Stimulated activated CD4-positive, alpha-beta T cell treated with anti-CD3 and anti-CD28 coated beads, Interleukin-12 subunit alpha, Interleukin-12 subunit beta, amount 100 ng/mL, for 4 hours (primary cell): ENCODE measurements at places on chromosomes 1 and 21.

GRCh38 chr1:46557403-46557802 lies 6.0 kb upstream of the KNCN start:
- DNase-seq: no peak

- no peak for DNase-seq
Measured at GRCh38 chr1:22132517-22133235, 10.2 kb downstream of the WNT4 start.

DNA sequence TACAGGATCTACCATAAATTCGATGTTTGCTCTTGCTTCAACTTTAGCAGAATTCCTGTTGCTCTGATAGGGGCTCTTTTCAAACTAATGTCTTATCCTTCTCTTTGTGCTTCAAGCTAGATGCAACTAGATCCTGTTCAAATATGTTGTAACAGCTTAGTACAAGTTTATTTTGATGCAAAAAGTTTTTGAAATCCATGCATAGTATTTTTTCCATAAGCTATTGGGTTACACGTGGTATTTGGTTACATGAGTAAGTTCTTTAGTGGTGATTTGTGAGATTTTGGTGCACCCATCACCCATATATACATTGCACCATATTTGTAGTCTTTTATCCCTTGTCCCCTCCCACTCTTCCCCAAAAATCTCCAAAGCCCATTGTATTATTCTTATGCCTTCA lies 907.7 kb downstream of the LTN1 start:
- no peak for DNase-seq

- no peak for DNase-seq
Measured at GRCh38 chr1:104092698-104093097, 343.0 kb downstream of the AMY1C start.

GRCh38 chr1:107272321-107272720 lies 131.5 kb downstream of the NTNG1 start:
- DNase-seq: no peak

DNA sequence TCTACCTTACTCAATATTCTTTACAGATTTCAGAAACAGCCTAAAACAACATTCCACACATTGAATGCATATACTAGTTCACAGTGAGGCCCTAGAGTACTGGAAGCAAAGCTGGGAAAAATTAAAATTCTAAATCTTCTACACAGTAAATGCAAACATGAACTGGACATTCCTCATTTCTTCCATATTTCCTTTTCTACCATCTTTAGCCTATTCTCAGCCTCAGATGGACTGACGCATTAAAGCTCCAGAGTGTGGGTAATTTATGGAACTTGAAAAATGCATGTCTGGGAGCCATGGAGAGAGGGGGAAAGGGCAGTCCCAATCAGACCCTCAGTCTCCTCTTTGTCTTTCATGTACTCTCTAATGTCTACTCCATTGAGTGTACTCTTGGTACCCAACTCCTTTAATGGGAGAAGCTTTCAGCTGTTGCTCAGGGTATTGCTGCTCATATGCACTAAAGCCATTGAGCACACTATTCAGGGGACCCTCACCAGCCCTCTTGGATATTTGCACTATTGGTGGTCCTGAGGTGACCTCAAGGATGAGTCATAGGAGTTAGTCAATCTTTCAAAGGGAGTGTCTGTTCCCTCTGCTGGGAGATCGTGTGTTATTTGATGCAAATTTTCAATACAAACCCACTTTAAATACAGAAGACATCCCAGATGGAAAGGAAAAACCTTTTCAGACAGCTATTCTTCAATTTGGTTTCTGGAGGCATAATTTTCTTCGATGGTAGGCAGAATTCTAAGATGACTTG lies 83.3 kb upstream of the KCNJ15 start:
- DNase-seq: no peak

DNA sequence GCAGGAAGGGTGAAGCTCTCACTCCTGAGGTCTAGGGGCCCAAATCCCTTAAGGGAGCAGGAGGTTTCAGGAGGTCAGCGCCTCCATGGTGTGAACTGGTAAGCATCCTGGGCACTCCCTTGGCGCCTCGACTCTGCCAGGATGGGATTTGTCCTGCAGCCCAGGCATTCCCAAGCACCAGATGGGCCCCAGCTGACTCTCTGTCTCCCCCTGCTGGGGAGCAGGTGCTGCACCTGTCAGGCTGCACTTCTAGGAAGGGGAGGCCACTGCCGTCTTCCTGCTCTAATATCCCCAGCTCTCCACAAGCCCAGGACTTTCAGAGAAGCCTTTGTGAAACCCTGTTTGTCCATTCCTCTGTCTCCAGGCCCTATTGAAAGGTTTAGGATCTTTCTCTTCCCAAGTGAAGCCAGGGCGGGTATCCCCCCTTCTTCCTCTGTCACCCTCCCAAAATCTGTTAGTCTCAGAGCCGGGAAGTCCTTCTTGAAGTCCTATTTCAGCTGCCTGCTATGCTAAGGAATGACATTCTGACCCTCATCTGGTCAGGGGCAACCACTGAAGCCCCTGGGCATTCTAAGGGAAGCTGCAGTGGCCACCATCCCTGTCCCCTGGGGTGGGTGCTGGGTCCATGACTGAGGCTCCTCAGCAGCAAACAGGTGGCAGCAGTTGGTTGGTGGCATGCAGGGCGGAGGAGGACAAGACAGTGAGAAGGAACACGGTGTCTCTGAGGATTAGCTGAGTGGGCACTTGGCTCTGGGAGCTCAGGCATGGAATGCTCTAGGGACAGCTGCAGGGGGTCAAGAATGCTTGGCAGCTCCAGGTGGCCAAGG lies 3.2 kb downstream of the MYBPH start:
- DNase-seq: peak; percentile 43

DNA sequence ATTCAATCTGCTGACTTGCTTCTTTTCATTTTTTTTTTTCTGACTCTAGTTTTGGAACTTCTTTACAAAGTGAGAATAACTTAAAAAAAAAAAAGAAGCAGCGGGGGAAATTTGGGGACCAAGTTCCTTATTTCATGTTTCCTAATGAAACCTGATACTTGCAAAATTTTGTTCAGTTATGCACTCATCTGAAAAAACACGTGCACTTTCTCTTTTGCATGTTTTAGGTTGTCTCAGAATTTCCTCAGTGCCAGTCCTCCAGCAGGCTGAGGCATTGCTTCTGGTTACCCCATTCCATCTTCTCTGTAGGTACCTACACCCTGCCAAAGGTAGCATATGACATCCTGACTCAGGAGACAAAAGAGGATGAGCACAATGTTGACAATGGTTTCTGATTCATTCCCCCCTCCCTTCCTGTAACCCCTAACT lies 299.7 kb downstream of the GRIK1 start:
- no peak for DNase-seq

GRCh38 chr1:107430540-107431228 lies 289.8 kb downstream of the NTNG1 start:
- DNase-seq: no peak

GRCh38 chr1:11530731-11531311 lies 51.9 kb downstream of the DISP3 start:
- DNase-seq: no peak

DNA sequence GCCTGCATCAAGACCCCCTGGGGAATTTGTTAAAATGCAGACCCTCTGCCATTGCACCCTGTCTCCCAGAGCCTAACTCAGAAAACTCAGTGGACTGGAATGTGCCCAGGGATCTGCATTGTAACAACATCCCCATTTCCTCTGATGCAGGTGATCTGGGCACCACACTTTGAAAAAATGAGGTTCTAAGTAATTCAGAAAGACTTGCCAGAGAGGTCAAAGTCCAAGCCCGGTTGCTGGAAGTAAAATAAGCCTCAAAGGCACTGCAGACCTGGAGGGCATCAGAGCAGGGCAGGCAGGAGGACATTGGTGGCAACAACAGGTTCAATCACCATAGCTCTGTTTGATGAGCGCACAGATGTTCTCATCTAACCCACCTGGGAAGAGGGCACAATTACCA lies 90.7 kb downstream of the SYT2 start:
- no peak for DNase-seq

GRCh38 chr1:172761581-172762486 lies 102.9 kb downstream of the FASLG start:
- no peak for DNase-seq

GRCh38 chr1:214466403-214467077 lies 84.9 kb downstream of the PTPN14 start:
- DNase-seq: no peak

- no peak for DNase-seq
Measured at GRCh38 chr1:237042526-237042891, 525 bp downstream of the RYR2 start.

DNA sequence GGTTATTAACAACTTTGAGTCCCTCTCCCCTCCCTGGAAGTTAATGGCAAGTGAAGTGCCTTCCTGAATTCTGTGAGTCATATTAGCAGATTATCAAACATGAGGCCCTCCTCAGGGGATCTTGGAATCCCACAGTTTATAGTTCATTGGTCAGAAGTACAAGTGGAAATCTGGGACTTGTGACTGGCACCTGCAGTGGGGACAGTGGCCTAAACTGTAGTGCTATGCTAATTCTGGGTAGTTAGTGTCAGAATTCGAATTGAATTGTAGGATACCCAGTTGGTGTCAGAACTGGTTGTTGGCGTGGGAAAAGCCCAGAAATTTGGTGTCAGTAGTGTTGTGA lies 26.2 kb downstream of the ZYG11B start:
- DNase-seq: no peak

DNA sequence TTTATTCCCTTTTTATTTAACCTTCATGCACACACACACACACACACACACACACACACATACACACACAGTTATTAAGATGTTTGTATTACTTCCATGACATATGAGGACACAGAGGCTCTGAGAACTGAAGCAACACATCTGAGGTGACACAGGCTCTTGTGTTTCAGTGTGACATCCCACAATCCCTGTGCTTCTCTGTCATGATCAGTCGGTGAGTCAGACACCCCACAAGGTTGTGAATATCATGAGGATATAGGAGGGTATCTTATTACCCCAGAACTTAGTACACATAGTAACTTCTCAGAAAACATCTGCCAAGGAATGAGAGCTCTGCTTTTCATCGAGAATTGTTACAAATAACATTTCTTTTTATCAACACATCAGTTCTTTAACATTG lies 459.3 kb downstream of the PLPP3 start:
- no peak for DNase-seq

DNA sequence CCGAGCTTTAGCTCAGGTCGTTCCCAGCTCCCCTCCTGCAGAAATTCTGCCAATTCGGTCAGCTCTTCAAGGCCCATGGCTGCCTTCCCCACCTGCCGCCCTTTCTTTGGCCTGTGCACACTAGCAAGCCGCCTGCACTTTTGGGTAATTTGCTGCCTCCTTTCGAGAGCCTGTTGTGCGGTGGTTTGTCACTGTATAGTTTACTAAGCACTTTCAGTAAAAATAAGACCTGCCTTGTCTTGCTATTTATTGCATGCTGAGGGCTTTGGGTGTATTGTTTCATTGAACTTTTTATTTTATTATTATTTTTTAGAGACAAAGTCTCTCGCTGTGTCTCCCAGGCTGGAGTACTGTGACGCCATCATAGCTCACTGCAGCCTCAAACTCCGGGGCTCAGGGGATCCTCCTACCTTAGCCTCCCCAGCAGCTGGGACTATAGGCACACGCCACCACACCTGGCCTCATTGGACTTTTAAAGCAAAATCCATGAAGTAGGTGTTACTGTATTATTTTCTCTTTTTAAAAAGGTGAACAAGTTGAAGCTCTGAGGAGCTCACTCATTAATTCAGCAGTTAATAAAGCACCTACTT lies 1.1 kb upstream of the FABP3 start:
- DNase-seq: no peak

DNA sequence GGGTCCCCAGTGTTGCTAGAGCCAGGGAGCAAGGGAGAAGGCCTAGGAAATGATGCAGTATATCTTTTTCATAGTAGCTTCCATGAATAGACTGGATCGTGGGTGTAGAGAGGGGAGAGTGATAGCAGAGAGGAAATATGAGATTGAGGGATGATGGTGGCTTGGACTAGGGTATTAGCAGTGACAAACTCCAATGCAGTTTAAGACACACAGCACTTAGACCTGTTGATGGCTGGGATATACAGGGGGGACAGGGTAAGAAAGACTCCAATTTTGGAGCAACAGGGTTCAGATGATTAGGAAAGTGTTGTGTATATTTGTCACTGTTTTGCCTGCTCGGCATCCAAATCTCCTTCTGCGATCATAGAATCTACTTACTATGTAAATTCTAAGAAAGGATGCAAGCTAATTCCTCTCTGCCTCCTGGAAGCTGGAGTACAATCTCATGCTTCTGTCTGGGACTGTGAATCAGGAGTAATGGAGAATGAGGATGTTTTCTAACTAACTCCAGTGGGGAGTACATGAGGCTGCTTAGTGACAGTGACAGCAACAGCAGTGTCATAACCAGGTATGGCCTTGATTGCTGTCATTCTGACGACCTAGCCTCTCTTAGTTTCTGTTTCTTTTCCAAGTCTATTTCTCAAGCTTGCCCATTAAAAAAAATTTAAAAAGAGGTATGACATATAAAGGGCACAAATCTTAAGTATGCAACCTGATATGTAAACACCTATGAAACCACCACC lies 47.5 kb downstream of the SYDE2 start:
- no peak for DNase-seq

GRCh38 chr1:101769520-101769919 lies 227.2 kb downstream of the OLFM3 start:
- DNase-seq: no peak

DNA sequence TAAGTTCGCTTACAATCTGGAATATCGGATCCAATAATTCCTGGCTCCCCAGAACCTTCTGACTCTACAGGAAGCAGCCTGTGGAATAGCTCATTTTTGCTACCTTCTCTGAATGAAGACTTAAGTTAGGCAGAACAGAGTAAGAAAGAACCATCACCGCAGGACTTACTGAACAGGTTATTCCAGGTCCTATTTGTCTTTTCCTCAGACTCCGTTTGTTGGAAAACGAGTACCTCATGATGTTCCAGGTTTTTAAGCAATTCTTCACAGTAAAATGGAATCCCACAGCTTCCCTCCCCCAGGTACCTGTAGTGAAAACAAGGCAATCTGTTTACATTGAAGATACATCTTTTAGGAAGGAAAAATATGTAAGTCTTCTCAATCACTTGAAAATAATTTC lies 59.8 kb downstream of the ADCY10 start:
- DNase-seq: no peak

- DNase-seq: no peak
Measured at GRCh38 chr1:178275553-178275952, 181.6 kb downstream of the RASAL2 start.

GRCh38 chr1:170044187-170044586 lies 30.3 kb downstream of the KIFAP3 start:
- DNase-seq: no peak

DNA sequence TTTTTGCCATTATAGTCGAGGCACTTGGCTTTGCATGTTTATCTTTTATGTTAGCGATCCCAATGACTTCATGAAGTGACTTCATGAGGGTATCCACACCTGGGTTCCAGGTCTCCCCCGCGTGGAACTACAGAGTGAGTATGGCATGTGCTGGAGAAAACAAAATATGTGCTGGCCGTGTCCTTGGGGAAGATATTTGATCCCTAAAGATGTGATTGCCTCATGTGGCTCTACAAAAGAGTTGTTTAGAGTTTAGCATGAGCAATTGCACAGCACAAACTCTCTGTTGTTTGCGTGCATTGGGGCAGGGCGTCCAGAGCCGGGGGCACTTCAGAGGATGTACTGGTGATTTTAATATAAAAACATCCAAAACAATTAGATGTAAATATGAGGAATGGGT lies 4.8 kb downstream of the IL10RB start:
- DNase-seq: no peak

GRCh38 chr1:159141584-159142390 lies 29.6 kb upstream of the CADM3 start:
- no peak for DNase-seq

GRCh38 chr1:225422795-225423517 lies 4.9 kb downstream of the LBR start:
- no peak for DNase-seq

- DNase-seq: no peak
Measured at GRCh38 chr1:154320882-154321608, at the start of gene AQP10. Gene AQP10 (plus strand): TSS chr1:154321093. CDS start chr1:154321156, 63 bp downstream.

- DNase-seq: no peak
Measured at GRCh38 chr1:55318116-55318817, 103.1 kb upstream of the USP24 start.
